Pancreas (tissue), 10 donors: ENCODE measurements at places on chromosomes 2 and 18. TPM values are rescaled to one million over a fixed set of nuclear protein-coding genes. Genes with fewer than 3 reads are reported as not detected.

ARHGAP25 gene
- total RNA-seq = 8.4 TPM

DNA sequence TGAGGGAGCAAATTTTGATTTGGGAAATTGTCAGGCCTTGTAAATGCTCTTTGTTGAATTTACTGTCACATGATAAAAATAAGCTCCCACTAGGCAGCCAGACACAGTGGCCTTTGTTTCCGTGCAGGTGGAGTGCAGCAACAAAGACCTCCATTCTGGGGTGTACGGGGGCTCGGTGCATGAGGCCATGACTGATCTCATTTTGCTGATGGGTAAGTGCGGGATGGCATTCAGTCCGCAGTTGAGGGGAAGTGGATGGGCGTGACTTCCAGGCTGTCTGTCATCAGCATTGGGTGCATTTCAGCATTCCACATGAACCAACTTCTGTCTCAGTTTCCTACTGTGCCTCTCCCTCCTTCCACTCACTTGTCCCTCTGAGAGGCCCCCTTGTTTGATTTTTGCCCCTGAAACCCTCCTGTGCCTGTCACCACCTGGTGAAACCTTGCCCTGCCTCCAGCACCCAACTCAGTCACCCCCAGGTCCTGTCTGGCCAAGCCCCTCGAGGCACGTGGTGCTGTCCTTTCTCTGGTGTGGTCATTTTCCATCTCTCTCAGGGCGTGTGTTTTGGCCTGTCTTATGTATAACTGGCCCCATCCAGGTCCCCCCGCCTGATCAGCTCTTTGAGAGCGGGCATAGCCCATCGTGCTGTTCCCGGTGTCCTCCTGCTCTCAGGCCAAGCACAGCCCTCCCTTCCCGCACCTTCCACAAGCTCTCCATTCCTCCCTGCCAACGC, 16.3 kb downstream of the CNDP2 start:
- no peak for DNase-seq
- no peaks in the 10 kb centered on the region for H3K27me3 ChIP-seq
- peaks cover 25% of the 10 kb centered on the region for H3K4me1 ChIP-seq
- H3K4me3 ChIP-seq = no peak overlapping the region
- H3K27ac ChIP-seq = no peak overlapping the region

GRCh38 chr2:101364878-101365277, 22.4 kb downstream of the CREG2 start:
- no peak overlapping the region for H3K27ac ChIP-seq
- no peak overlapping the region for H3K4me3 ChIP-seq
- H3K4me1 ChIP-seq = no peaks in the 10 kb centered on the region
- no peak for DNase-seq

- H3K27ac ChIP-seq = no peak overlapping the region
- no peaks in the 10 kb centered on the region for H3K4me1 ChIP-seq
- no peak for DNase-seq
- no peaks in the 10 kb centered on the region for H3K36me3 ChIP-seq
- no peaks in the 10 kb centered on the region for H3K27me3 ChIP-seq
These were observed 519.2 kb downstream of the CCDC85A start for GRCh38 chr2:56703001-56703400.

DNA sequence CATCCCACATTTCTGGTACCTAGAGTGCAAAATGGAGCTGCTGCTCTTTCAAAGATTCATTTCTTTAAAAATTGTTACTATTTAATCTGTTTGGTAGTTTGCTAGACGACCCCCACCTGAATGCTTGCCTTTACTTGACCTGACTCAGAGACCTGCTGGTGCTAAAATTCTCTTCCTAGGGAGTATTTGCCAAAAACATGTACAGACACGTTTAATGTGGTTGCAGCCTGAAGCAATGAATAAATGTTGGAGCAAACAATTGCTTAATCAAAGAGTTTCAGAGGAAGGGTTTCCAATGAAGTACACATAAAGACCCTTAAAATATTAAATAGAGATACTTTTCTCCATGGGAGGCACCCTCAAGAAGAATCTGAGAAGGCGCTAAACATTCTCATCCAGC, 734.4 kb downstream of the CBLN2 start:
- no peaks in the 10 kb centered on the region for H3K27me3 ChIP-seq
- H3K36me3 ChIP-seq = no peaks in the 10 kb centered on the region
- no peak overlapping the region for H3K27ac ChIP-seq
- DNase-seq = no peak
- no peak overlapping the region for H3K4me3 ChIP-seq
- H3K4me1 ChIP-seq = peaks cover 7% of the 10 kb centered on the region
